ENCODE measurements at places on chromosomes 6 and 20.

GRCh38 chr6:37047346-37047688 lies 41.9 kb downstream of the FGD2 start:
- no peak for DNase-seq

DNA sequence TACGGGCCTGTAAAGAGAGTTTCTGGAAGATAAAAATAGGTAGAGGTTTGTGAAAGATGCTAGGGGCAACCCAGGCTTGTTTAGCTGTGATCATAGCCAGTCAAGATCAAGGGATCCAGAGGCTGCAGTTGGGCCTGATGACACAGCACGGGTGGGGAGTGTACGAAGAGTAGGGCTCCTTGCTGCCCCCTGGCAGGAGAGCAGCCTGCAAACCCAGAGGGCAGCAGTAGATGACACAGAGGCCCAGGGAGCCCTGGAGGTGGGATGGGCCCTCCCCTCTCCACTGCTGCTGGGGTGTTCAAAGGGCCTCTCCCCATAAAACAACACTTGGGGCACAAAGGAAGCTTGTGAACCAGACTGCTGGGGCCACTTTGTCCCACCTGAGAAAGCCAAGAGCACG lies 47.2 kb downstream of the VEGFA start:
- no peak for DNase-seq

GRCh38 chr20:15619341-15619740 lies 953.9 kb downstream of the KIF16B start:
- DNase-seq: no peak

DNA sequence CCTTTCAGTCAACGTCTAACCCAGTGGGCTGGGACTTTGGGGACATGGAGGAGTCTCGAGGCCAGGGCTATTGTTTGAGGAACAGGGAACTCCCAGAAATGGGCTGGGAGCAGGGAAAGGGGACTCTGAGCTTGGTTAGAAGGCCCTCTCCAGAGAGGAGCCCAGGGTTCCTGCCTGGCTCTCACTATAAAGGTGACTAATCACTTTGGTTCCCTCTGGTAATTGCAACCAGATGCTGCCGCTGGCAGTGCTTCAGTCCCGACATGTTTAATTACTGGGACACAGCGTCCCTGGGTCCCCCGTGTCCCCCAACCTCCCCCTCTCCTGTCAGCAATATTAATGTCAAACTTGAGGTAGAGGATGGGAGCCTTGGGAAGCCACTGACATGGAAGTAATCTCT lies 5.0 kb upstream of the GDF5 start:
- no peak for DNase-seq

- no peak for DNase-seq
Observed at GRCh38 chr6:152696522-152696921, 1.2 kb upstream of the MYCT1 start.

DNA sequence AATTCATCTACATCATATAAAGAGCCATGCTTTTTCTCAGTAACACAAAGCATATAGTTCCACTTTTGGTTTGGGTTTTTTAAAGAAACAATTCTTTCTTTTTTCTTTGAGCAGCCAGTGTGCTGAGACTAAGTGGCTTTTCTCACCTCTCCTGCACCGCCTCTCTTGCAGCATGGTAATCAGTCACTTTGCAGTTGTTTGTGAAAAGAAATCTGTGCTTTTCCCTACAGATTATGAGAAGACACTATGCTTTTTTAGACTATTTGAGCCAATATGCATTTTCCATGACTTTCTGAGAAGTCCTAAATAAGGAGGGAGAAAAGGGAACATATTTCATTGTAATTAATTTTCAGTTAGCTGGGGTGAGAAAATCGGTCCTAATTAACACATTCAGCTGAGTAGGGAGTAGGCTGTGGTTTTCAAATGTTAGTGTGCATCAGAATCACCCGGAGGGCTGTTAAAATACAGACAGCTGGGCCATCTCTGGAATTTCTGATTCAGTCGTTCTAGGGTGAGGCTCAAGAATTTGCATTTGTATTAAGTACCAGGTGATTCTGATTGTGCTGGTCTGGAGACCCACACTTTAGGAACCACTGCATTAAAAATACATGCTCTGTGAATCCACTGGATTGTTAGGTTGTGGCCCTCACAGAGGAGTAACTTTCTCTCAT lies 155.2 kb downstream of the TINAG start:
- no peak for DNase-seq

DNA sequence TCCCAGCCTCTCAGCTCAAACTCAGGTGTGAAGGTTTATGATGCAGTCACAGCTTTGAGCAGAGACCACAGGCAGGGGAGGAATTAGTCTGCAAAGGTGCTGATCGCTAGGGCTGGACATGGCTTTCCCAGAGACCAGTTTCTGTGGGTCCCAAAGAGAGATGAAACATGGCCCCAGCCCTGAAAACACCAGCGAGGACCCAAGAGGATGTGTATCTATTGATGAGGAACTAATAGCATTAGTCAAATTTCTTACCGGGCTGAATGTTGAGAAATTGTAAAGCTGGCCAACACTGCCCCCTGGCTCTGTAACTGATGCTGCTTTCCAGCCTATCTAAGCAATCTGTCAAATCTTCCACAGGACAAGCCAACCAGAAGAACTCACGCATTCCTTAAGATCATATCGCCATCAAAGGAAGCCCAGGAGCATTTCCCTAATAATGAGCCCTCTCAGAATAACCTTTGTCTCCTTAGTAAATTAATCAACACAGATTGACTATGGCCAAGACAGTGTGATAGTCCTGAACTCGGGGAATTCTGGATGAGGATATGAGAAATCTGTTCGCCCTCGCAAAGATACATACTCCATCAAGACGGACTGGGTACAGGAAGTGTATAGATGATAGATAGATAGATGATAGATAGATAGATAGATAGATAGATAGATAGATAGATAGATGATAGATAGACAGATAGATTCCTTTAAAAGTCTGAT lies 7.8 kb upstream of the ACSS1 start:
- DNase-seq: peak; percentile 51

DNA sequence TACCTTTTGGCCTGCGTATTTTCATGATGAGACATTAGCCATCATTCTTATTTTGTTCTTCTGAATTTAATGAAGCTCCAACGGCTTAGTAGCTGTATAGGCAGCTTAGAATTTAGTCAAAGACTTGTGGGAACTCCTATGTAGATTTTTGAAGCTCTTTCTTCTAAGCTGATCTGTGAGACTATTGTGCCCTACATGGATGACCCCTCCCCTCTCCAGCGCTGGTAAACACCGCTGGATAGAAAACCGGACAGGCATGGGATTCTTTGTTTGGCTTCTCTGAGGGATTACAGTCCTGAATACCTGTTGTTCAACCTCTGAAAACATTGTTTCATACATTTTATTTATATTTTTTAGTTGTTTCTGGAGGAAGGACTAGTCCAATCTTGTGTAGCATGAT lies 1353.4 kb downstream of the GRIK2 start:
- DNase-seq: no peak

GRCh38 chr6:31186052-31186734 lies 15.7 kb upstream of the POU5F1 start:
- no peak for DNase-seq

Measured in stimulated activated CD4-positive, alpha-beta T cell treated with anti-CD3 and anti-CD28 coated beads, TNF-alpha, amount 100 ng/mL, for 1 hour (primary cell).